ENCODE measurements at places on chromosomes 7 and 10.

GRCh38 chr7:77348371-77348813, 67.8 kb downstream of the GSAP start:
- no peak for DNase-seq

DNA sequence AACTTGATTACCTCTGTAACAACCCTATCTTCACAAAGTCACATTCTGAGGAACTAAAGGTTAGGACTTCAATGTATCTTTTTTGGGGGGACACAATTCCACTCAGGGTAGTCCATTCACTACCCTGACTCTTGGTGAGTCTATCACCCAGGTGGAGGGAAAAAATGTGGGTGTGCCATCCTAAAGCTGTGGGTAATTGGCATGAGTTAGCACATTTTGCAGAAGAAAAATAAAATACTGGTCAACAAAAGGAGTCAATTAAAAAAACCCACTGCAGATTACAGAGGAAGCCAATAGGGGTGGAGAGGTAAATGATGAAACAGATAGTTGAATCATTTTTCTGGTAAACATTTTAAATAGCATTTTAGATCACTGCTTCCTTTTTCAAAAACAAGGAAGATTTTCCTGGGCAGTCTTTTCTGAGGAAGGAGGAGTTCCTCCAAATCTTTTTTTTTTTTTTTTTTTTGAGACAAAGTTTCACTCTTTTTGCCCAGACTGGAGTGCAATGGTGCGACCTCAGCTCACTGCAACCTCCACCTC, 5.1 kb upstream of the BLVRA start:
- no peak for DNase-seq

GRCh38 chr10:129440247-129440646, 26.8 kb upstream of the MGMT start:
- DNase-seq, result no peak

DNA sequence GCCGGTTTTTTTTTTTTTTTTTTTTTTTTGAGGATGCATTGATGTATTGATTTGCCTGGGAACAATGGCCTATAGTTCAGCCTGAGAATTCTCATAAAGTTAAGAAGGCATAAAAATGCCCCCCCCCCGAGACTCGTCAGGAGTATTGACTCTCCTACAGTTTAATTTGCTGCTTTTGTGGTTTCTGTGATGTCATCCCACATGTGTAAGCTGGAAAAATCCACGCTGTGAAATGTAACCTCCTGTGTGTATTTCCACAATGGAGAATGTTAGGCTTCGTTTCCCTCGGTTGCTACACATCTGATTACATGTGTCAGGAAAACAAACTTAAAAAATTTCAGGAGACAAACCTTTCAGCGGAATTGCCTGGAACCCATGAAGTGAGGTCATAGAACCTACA, 117.9 kb downstream of the FANK1 start:
- no peak for DNase-seq

- no peak for DNase-seq
Measured at GRCh38 chr7:86094166-86094669, 549.5 kb upstream of the GRM3 start.

- DNase-seq, result no peak
Measured at GRCh38 chr10:49397036-49397999, 1.4 kb upstream of the DRGX start.

- DNase-seq, result no peak
Measured at GRCh38 chr7:138226001-138226476, 149.8 kb downstream of the AKR1D1 start.

- no peak for DNase-seq
Measured at GRCh38 chr7:24891311-24891735, 88.7 kb downstream of the OSBPL3 start.

DNA sequence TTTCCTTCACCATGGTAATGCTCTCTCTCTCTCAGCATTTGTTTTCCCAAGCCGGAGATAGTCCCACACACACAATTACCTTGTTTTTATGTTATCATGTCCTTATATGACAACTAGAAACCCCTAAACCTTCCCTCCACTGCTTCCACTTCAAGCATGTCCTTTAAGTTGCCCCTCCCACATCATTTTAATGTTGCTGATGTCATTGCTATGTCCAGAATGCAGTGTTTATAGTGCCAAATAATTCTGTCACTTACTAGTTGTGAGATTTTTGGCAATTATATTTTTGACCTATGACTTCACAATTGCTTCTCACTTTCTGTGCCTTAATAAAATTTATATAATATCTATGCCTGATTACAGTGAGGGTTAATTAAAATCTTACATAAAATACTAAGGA, 645.9 kb downstream of the XPNPEP1 start:
- DNase-seq, result no peak

GRCh38 chr10:96638120-96638519, 51.3 kb upstream of the TM9SF3 start:
- DNase-seq, result no peak

GRCh38 chr7:107430057-107430456, 39.8 kb upstream of the GPR22 start:
- DNase-seq, result no peak

DNA sequence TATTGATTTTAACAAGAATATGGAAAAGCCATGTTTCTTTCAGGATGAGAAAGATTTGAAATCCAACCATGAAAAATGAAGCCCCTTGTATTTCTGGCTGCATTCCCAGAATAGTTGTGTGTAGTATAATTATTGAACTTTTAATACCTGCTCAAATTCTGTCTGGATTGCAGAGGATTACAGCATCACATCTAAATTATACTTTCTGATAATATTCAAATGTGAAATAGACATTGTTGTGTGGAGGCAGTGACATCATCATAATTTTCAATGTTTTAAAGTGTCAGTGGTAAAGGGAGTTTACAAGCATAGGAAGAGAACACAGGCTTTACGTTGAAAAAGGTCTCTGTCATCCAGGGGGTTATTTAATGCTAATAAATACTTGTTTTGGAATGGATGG, 93.4 kb downstream of the POLL start:
- no peak for DNase-seq

- DNase-seq, result no peak
Measured at GRCh38 chr7:1975581-1975980, 257.2 kb downstream of the MAD1L1 start.

GRCh38 chr10:43203448-43204041, 63.3 kb downstream of the RASGEF1A start:
- peak; percentile 32 for DNase-seq

- no peak for DNase-seq
Measured at GRCh38 chr7:121872831-121873288, at the start of gene PTPRZ1. Gene PTPRZ1 (plus strand): TSS chr7:121873161. CDS start chr7:121873500, 339 bp downstream.

DNA sequence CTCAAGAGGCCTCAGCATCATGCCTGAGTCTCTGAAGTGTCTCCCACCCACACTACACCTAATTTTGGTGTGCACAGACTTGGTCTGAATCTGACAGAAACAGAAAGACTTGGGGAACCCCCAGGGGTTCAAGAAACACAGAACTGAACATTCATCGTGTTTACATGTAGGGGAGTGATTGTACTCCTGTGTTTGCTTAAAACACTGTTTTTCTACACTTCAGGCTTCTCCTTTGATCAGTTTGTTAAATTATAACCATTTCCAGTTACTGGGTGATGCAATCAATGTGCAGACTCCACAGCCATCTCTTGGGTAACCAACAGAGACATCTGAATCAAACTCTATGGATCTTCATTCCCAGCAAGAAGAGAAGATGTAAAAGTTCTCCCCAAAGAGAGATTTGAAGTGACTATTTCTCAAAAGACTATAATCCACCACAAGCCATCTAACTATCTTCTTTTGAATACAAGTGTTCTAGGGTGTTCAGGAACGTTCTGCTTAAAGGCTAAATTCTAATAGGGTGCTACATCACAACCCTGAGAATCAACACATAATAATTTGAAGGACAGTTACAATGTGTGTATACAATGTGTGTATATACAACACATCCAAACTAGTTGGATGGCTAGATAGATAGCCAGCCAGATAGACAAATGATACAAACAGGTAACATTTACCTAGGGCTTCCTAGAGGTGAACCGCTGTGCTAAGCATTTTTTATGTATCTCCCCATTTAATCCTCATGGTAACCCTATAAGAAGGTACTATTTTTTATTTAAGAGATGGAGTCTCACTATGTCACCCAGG, 34.2 kb downstream of the DNAJC12 start:
- DNase-seq, result peak; percentile 49

DNA sequence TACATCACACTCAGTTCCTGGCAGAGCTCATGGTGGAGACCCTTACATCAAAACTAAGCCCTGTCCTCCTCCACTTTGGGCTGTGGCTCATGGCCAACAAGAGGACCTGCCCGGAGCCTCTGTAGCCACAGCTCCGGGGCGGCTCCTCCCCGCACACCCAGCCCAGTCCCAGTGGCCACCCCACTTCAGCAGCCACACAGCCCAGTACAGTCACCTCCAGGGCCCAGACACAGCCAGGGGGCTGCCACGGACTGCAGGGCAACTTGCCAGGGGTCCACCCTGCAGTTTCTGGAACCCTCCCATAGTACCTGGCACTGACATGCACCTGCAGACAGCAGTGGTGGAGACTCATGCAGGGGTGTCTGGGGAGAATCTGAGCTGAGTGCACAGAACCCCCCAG, 11.8 kb downstream of the ADGRA1 start:
- no peak for DNase-seq

- DNase-seq, result no peak
Measured at GRCh38 chr10:116417821-116418220, 9.8 kb upstream of the PNLIPRP3 start.

DNA sequence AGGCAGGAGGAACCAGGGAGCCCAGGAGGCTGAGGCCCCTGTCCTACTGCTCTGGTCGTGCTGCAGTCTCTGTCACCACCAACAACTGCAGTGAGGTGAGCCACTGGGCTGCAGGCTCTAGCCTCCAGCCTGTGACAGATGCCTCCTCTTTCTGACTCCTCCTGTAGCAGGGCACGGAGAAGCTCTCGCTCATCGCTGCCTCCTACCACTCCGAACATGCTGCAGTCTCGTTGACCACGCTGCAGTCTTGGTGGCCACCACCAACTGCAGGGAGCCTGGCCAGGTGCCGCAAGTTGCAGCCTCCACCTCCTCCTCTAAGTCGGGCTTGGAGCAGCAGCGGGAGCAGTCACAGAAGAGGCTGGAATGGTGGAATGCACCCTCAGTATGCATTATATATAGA, 22.1 kb upstream of the VOPP1 start:
- DNase-seq, result no peak

GRCh38 chr7:132436121-132436520, 140.1 kb downstream of the PLXNA4 start:
- DNase-seq, result no peak

- no peak for DNase-seq
Measured at GRCh38 chr7:103068414-103069403, 5.9 kb downstream of the FBXL13 start.

GRCh38 chr7:80895056-80895455, 23.8 kb downstream of the SEMA3C start:
- no peak for DNase-seq

DNA sequence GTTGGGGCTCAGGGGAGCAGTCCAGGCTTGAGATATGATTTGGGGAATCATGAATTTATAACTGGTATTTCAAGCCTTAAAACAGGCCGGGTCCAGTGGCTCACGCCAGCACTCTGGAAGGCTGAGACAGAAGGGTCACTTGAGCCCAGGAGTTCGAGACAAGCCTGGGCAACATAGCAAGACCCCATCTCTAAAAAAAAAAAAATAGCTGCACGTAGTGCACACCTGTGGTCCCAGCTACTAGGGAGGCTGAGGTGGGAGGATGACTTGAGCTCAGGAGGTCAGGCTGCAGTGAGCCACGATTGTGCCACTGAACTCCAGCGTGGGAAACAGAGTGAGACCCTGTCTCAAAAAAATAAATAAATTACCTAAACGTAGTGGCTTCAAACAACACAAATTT, 81.7 kb upstream of the GTF2I start:
- no peak for DNase-seq

DNA sequence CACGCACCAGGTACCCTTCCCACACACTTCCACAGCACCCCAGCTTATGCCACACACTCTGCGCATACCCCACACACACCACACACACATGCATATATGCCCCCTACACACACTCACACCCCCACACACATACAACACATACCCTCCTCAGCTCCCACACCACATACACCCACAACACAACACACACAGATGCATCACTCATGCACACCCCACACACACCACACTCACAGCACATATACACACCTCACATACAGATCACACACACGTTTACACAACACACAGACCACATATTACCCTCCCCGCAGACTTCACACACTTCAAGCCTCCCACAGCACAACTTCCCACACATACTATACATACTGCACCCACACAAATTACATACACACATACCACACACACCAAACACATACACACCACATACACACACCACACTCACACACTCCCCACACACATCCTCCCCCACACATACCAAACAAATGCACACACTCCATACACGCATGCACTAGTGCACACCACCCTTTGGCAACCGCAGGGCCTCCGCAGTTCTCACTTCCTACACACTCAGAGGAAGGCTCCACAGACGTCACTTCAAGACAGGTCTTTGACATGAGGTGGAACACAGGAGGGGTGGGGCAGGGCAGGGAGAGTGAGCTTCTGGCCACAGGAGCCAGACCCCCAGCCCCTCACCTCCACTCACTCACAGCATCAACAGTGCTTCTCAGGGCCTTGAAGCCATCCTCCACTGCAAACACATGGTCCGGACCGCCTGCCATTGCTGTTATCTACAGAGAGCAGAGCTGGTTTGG, 18.5 kb upstream of the ANTXRL start:
- peak; percentile 71 for DNase-seq

GRCh38 chr10:76202777-76203176, 771.4 kb downstream of the LRMDA start:
- DNase-seq, result no peak

DNA sequence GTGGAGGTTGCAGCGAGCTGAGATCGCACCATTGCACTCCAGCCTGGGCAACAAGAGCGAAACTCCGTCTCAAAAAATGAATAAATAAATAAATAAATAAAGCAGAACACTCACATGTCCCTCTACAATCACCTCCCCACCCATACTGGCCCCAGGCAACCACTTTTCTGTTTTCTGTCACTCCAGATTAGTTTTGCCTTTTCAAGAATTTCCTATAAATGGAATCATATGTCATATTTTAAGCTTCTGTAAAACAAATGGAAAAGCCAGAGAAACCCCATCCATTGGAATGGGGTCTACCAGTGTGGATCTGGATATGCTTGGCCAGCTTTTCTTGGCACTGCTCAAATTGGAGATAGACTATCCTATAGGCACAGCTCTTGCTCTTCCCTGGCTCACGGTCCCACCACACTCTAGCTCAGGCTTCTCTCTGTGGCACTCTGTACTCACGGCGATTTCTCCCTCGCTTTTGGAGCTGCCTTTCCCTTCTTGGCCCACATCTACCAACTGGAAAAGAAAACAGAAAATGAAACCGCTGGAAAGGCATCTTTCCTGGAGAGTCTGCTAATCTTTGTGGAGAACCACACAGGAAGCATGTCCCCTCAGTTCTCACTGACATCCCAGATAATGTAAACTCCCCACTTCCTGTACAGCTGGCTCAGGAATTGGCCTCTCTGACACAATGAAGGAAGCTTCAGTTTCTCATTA, 210.1 kb downstream of the JCAD start:
- DNase-seq, result no peak

- no peak for DNase-seq
Measured at GRCh38 chr7:32145911-32146310, 75.7 kb upstream of the PDE1C start.

GRCh38 chr7:64758151-64758550, 36.1 kb upstream of the ZNF138 start:
- no peak for DNase-seq
